RKO (cell line): ENCODE measurements at places on chromosomes 6 and 20.

GRCh38 chr6:103027271-103027931 lies 1633.9 kb downstream of the GRIK2 start:
- DNase-seq = no peak

- DNase-seq = no peak
Observed at GRCh38 chr20:6699921-6700562, 67.4 kb upstream of the BMP2 start.

- DNase-seq = no peak
Observed at GRCh38 chr6:119881416-119881815, 531.9 kb upstream of the MAN1A1 start.

DNA sequence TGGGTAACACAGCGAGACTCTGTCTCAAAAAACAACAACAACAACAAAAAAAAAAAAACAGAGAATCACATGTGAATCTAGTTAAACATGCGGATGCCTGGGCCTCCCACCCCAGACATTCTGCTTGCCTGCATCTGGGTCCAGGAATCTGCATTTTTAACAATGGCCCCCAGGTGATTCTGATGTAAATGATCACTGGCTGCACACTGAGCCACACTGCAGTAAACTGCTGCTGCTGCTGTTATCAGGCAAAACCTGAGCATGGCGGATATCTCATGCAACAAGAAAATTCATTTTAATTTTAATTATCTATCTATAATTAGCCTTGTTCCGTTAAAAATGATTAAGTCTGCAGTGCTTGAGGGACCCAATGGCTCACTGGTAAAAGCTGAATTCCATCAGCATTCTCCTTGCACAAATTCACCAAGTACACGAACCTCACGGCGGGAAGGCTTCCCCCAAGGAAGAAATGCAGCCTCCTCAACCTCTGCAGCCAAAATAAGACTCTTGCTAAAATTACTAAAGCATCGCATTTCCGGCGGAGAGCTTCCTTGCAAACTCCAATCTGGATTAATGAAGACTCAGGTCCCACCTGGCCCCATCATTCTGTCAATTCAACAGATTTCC lies 81.6 kb upstream of the SNX9 start:
- DNase-seq = no peak

GRCh38 chr20:32564440-32564839 lies 20.7 kb downstream of the NOL4L start:
- DNase-seq = no peak

- no peak for DNase-seq
Observed at GRCh38 chr6:108941859-108942258, 93.6 kb downstream of the ARMC2 start.

- no peak for DNase-seq
Observed at GRCh38 chr20:44296011-44296410, 15.0 kb downstream of the FITM2 start.

DNA sequence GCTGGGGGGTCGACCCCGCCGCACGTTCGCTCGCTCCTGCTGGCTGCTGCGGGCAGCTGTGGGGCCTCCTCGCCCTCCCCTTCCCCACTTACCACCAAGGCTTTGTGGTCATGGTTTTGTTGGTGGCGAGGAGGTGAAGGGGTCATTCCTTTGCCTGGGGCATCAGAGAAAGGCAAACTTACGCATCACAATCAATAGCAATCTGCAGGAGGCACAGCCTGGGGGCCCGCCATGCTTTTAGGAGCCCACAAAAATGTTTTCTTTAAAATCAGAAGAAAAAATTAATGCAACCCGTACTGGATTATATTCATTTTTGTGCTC lies 137.0 kb downstream of the IMPG1 start:
- no peak for DNase-seq

DNA sequence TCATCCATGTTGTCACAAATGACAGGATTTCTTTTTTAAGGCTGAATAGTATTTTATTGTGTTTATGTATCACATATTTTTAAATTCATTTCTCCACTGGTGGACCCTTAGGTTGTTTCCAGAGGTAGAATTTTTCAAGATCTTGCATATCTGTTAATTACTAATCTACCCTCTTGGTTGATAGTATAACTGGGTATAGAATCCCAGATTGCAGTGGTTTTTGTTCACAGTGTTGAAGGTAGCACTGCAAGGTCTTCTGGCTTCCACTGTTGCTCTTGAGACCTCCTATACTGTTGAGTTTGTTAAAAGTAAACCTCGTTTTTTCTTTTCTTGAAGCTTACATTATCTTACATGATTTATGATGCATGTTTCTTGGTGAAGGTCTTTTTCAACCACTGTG lies 22.9 kb downstream of the CDC5L start:
- DNase-seq = no peak

GRCh38 chr6:2744209-2744771 lies 6.4 kb downstream of the MYLK4 start:
- peak; percentile 22 for DNase-seq

GRCh38 chr20:19463597-19463996 lies 251.2 kb downstream of the SLC24A3 start:
- DNase-seq = no peak

- no peak for DNase-seq
Observed at GRCh38 chr6:43670623-43670986, 17.0 kb downstream of the MRPS18A start.

DNA sequence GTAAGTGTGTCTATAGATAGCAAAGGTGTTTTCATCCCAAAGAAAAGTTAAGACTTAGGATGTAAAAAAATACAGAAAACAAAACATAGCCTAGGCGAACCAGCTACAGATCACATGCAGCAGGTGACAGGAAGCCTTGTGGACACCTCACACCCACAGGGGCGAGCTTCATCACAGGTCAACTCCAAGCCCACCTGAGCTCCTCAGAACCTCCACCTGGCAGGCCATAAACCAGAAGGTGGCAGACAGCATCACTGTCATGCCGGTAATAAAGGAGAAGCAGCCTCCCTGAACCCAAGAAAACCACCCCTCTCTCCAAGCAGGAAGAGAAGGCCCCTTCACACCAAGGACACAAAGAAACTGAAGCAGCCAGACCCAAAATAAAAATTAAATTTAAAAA lies 1.0 kb downstream of the RALGAPA2 start:
- no peak for DNase-seq

DNA sequence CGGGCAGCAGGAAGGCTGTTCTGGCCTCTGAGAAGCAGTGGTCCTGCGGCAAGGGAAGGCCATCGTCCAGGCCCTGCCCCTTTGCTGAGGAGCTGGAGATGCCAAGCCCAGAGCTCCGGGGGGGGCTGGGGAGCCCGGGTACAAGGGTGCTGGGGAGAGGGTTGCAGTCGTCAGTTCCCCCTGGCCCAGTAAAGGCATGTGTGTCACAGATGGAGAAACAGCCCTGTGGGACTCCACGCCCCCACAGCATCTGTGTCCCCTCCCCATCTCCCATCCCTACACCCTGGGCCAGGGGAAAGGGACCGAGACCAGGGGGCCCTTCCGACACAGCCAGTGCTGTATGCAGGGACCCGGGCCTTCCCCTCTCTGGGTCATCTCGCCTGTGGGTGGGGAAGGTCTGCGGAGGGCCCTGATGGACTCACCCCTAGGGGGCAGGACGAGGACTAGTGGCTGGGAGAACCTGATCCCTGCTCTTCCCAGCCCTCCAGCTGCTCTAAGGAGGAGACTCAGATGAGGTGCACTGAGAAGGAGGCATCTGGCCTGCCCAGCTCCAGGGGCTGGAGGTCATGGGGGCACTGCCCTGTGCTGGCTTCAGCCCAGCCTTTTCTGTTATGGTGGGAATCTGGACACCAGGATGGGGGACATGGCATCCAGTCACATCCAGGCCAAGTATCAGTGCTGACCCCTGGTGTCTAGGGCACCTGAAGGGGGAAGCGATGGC lies 609 bp downstream of the MYL9 start:
- peak; percentile 32 for DNase-seq

GRCh38 chr6:138454981-138455706 lies 44.1 kb downstream of the NHSL1 start:
- no peak for DNase-seq

- no peak for DNase-seq
Observed at GRCh38 chr6:54864272-54864671, 17.7 kb downstream of the FAM83B start.

- peak; percentile 62 for DNase-seq
Observed at GRCh38 chr6:43910638-43911353, 140.8 kb downstream of the VEGFA start.

- no peak for DNase-seq
Observed at GRCh38 chr6:108116546-108117426, 42.2 kb upstream of the OSTM1 start.

DNA sequence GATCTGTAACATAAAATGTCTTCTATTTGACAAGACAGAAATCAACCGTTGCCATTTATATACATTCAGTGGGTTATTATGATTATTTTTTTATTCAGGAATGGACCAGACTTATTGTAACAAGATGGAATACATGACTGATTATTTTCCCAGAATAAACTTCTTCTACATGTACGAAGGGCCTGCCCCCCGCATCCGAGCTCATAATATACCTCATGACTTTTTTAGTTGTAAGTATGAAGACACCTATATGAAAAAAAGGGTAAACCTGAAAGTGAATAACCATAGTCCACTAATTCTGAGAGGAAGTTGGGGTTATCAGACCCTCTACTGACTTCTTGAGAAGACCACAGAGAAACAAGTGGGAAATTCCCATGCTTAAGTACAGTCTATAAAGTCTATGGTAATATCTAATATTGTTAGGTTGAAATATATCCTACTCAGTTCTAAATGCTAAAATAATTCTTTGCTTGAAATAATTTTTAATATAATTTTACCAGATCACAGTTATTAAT lies 15.9 kb downstream of the OR2A4 start:
- no peak for DNase-seq

- no peak for DNase-seq
Observed at GRCh38 chr20:64247970-64248841, 7.3 kb upstream of the PCMTD2 start.

GRCh38 chr20:50193836-50194421 lies 3.3 kb downstream of the CEBPB start:
- DNase-seq = no peak

DNA sequence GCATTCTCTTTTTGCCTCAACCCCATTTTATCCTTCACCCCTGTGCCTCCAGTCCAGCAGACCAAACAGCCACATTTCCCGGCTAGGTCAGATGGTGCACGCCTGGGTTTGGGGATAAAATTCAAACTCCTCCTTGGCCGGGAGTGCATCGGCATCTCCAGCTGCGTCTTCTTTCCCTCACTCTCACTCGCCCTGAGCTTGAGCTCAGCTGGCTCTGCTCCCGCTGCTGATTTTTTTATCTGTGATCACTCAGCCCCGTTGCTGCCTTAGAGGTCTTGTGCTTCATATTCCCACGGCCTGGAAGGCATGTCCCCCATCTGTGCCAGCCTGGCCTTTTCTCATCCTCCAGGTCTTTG lies 6.8 kb upstream of the EZR start:
- DNase-seq = no peak

DNA sequence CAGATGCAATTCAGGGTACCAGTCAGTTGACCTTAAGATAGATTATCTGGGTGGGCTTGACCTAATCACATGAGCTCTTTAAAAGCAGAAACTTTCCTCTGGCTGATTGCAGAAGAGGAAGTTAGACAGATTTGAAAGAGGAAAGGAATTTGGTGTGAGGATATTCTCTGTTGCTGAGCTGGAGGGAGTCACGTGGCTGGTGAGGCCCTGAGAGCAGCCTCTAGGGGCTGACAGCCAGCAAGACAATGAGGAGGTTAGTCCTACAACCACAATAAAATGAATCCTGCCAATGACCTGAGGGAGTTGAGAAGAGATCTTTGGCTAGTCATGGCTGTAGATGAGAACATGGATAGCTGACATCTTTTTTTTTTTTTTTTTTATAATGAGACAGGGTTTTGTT lies 87.0 kb upstream of the B3GAT2 start:
- peak; percentile 44 for DNase-seq

GRCh38 chr6:137136065-137136464 lies 37.4 kb downstream of the IL22RA2 start:
- no peak for DNase-seq

DNA sequence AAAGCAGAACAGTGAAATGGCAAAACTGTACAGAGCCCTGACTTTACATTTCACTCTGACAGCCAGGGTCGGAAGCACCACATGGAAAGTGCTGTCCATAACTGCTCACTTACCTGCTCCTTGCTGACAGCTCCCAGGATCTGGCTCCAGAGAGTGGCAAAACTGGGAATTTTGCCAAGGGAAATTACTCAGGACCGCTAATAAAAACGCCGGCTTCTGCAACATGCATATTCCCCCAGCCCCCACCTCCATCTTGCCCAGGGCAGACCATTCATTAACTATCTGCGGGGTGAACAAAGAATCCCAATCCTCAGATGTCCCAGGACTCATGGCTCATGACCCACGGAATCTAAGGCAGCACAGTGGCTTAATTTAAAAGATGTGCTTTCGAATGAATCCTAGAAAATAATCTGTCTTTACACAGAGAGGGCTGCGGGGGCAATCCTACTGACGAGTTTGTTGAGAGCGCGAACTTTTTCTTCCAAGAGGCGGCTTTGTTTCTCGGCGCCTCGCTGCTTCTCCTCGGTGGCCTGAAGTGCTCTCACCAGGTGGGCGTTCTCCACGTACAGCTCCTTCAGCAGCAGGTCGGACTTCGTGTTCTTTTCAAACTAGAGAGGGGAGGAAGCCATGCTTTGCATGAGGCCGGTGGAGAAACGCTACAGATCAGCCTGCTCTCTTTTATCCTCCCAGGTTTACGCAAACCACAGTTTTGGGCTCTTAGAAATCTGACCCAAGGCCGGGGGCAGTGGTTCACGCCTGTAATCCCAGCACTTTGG lies 45.8 kb downstream of the GINS1 start:
- no peak for DNase-seq

DNA sequence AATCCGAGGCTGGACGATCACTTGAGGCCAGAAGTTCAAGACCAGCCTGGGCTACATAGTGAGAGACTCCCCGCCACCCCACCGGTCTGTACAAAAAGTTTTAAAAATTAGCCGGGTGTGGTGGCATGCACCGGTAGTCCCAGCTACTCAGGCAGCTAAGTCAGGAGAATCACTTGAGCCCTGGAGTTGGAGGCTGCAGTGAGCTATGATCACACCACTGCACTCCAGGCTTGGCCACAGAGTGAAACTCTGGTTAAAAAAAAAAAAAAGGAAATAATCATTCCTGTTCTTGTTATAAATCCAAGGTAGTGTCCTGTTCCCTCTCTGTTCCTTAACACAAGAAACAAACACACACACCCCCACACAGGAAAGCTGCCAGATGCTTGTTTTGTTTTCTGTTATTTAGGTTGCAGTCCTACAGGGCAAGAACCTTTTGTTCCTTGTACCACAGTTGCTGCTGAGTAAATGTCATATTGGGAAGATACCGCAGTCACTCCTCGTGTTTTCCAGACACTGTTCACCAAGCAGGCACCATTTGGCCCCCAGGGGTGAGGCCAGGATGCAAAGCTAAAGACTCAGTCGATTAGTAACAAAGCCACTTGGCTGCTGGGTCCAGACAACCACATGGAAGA lies 28.9 kb downstream of the ASIP start:
- no peak for DNase-seq

- DNase-seq = no peak
Observed at GRCh38 chr20:50794181-50794845, 548 bp upstream of the BCAS4 start.
